NCI-H524 (cell line): ENCODE measurements at places on chromosomes 4 and X.

DNA sequence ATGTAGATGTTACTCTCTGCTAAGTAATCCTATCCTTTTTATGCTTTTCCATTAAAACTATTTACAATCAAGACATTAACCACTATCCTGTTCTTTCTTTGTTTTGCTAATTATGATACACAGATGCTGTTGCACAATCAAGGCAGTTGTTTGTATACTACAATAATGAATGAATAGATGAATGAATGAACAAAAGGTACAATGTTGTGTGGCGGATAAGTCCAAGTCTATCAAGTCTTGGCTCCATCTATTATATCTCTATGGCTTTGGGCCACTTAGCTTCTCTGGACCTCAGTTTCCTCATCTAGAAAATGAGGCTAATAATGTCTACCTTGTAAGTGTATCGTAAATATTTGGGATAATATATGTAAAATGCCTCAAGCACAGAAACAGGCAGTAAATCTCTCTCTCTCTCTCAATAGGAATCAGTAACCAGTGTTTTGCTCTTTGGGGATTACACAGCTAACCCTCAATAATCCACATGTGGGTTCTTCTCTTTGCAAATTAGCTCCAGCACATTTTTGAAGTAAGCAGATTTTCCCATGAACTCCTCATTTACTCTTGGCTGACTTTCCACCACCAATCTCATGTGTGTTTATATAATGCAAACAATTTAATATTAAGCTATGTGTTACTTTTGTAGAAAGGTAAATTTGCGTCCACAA is 27.8 kb upstream of the TSPAN5 start:
- DNase-seq: no peak

DNA sequence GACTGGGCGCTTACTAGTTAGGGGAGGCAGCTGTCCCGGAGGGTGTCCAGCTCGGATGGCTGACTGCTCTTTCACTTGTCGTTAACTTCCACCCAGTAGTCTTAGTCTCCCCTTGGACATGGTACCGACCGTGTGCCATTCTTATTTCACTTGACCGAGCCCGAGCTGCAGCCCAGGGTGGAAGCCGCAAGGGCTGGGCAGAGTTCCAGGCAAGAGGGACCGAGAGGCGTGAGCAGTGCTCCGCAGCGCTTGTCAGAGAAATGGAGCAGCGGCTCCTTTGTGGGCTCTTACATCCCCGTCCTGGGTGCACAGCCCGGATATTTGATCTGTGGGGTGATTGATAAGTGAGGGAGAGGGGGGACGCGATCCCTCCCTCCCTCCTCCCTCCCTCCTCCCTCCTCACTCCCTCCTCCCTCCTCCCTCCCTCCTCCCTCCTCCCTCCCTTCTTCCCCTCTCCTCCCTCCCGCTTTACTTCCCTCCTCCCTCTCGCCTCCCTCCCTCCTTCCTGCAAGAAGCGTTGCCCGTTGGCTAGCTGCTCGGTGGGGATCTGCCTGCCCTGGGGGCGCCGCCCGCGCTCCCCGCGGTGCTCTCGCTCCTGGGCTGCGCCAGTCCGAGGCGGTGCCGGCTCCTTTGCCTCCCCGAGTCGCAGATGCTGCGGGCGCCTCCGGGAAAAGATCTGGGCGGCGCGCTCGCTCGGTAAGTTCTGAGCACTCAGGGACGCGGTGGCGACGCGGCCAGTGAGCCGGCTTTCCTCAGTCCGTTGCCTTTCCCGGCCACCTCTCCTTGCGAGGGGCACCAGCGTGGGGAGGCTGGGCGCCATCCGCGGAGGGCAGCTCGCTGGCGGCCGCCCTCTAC is at the start of gene SLITRK2:
Gene SLITRK2, plus strand, starts transcription at position 499 of the 855 bp plus-strand sequence. CDS start 4,597 bp downstream, outside the sequence.
- peak; percentile 57 for DNase-seq

DNA sequence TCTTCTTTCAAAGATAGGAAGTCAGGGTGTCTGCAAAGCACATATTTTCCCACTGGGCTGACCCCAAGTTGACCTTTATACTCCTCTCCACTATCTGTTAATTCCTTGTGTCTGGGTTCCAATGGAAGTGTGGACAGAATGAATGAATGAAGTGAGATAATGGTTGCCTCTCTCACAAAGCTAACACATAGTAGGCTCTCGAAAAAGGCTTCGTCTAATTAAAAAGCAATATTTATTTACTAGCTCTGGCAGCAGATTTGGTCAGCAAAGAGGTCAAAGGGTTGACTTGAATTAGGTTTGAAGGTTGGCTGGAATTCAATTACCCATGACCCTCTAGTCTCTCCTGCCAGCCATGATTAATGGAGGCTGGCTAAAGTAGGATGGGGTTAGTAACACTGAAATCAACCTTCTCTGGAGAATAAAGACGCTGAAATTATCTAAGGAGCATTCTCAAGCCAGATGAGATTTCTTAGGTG is 280.3 kb upstream of the KLF3 start:
- DNase-seq: no peak

DNA sequence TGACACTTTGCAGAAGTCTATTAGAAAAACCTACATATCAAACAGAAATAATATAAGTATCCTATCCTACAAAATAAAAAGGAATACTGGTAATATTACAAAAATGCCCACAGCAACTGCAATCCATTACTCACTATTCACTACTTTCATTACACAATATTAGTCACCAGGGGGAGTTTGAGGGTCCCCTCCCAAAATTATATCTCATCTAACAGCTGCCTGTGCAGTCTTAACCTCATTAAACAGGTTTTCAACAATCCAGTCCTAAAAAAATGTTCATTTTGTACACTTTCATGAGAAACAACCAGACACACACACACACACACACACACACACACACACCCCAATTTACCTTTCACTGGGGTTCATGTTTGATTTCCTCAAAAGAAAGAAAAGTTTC is 2.9 kb downstream of the CLOCK start:
- no peak for DNase-seq

DNA sequence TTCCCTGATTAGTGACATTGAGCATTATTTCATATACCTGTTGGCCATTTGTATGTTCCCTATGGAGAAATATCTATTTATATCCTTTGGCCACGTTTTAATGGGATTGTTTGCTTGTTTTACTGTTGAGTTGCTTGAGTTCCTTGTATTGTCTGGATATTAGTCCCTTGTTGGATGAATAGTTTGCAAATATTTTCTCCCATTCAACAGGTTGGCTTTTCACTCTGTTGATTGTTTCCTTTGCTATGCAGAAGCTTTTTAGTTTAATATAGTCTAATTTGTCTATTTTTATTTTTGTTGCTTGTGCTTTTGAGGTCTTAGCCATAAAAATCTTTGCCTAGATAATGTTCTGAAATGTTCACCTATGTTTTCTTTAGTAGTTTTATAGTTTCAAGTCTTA is 60.2 kb upstream of the HUWE1 start:
- DNase-seq: no peak

GRCh38 chr4:184598753-184599491 is 50.3 kb downstream of the CASP3 start:
- DNase-seq: no peak

DNA sequence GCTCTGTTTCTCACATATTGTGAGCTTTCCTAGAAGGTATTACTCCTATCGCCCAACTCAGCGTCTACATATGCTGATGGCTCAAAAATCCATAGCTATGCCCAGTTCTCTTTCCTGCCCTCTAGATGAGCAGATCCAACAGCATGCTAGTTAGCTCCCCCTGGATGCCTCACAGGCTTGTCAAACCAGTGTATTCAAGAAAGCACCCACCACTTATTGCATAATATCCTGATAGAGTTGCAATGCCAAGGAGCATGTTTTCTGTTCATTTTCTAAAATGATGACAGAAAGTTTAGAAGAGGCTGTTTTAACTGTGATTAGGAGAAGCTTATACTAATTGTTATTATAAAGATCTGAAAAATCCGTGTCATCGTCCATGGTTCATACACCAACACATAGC is 1.9 kb upstream of the PACRGL start:
- DNase-seq: no peak

DNA sequence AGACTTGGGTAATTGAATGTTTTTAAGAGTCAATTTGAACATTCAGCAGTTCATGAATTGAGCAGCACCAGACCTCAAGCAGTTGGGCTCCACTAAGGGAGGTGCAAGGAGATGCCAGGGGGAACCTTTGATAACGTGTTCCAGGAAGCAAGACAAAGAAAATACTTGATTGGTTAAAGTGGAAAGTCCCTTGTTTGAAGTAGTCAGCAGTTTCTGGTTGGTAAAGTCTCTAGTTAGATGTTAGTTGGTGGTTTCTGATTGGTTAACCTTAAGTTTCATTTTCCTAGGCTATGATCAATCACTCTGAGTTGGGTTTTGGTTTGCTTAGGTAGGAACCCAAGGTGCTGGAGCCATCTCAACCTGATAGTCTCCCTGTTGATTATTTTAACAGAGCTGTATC is 4.0 kb downstream of the HERC6 start:
- DNase-seq: no peak

DNA sequence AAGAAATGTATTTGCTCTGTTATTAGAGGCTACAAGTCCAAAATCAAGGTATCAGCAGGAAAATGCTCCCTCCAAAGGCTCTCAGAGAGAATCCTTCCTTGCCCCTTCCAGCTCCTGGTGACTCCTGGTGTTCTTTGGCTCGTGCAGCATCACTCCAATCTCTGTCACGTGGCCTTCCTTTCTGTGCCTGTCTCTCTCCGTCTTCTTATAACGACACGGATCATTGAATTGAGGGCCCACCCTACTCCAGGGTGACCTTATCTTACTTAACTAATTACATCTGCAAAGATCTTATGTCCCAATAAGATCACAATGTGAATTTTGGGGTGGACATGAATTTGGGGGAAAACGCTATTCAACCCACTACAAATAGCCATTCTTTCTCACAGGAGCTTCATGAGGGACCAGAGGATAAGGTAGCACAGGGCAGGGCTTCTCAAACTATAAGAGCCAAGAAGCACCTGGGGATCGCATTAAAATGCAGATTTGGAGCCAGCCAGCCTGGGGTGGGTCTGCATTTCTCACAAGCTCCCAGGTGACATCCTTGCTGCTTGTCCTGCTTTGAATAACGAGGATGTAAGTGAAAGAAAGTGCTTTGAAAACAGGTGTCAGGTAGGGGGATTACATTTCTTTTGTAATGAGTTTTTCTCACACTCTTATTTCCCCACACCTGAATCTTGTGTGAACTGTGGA is 41.9 kb upstream of the APLN start:
- DNase-seq: no peak
